Stimulated activated CD8-positive, alpha-beta memory T cell treated with anti-CD3 and anti-CD28 coated beads, Interleukin-12 subunit alpha, Interleukin-12 subunit beta, amount 100 ng/mL, for 1 hour (primary cell): ENCODE measurements at places on chromosomes 7 and 10.
A peak's percentile ranks its signal among the peaks of the same experiment; 100 is the strongest.

DNA sequence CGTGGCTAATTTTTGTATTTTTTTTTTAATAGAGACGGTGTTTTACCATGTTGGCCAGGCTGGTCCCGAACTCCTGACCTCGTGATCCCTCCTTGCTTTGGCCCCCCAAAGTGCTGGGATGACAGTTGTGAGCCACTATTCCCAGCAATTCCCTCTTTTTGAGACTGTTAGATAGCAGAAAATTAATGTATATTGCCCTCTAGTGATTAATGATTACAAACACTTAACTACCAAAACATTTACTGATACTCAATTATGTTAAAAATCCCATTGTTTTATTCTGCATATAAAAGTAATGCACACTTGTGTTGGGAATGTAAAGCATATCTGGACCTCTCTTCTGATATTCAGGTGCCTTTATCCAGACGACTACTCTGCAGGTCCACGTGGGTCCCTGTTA, 41.2 kb upstream of the COBL start:
- no peak for DNase-seq

GRCh38 chr7:46663025-46663424, 742.0 kb upstream of the IGFBP3 start:
- DNase-seq: no peak

DNA sequence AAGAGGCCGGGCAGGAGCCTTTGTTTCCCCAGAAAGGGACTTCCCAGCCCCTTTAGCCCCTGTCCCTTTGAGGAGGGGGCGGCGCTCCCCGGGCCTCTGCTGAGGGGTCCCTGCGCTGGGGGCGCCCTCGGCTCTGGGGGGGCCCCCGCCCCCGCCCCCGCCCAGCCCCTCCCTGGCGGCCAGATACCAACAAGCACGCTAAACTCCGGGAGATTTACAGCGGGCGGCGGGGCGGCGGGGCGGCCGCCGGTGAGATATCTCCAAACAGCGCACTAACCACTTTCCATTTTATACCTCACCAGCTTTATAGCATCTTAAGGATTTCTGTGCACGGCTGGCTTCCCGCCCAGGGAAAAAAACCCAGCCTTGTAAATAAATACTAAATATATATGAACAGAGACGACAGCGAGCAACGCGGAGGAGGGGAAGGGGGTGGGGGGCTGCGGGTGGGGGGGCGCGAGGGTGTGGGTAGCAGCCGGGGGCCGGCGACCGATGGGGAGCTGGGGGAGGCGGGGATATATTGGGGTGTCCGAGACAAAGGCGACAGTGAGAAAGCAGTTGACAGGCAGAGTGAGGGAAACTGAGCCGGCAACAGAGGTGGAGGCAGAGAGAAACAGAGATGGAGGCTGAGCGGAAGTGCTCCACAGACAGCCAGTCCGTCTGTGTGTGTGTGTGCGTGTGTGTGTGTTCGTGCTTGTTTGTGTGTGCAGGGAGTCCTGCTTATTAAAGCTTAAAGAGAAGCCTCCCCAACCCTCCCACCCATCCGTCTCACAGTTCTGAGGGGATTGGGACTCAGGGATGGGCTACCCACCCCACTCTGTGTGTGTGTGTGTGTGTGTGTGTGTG, 85.8 kb downstream of the HIF1AN start:
- DNase-seq: peak; percentile 7

GRCh38 chr7:24713039-24713793, 44.0 kb downstream of the GSDME start:
- DNase-seq: no peak

DNA sequence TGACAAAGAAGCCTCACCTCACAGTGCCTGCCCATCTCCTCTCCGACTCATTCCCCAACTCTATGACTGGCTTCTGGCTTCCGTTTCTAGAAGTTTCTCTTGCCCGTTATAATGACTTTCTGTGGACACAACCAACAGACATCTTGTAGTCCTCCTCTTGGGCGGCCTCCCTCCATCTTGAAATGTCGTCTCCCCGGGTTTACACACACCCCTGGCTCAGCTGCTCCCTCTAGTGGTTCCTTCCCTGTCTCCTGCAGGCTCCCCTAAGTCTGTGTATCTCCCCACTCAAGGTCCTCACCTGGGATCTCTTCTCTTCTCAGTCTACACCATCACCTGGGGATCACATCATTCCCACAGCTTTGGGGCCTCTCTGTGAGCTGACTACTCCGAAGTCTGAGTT, 123.4 kb upstream of the NEBL start:
- DNase-seq: no peak

GRCh38 chr7:133633055-133633454, 380.2 kb downstream of the EXOC4 start:
- DNase-seq: no peak

GRCh38 chr10:80318742-80319141, 29.3 kb upstream of the MAT1A start:
- DNase-seq: no peak

GRCh38 chr10:33377658-33378025, 43.2 kb upstream of the NRP1 start:
- no peak for DNase-seq

DNA sequence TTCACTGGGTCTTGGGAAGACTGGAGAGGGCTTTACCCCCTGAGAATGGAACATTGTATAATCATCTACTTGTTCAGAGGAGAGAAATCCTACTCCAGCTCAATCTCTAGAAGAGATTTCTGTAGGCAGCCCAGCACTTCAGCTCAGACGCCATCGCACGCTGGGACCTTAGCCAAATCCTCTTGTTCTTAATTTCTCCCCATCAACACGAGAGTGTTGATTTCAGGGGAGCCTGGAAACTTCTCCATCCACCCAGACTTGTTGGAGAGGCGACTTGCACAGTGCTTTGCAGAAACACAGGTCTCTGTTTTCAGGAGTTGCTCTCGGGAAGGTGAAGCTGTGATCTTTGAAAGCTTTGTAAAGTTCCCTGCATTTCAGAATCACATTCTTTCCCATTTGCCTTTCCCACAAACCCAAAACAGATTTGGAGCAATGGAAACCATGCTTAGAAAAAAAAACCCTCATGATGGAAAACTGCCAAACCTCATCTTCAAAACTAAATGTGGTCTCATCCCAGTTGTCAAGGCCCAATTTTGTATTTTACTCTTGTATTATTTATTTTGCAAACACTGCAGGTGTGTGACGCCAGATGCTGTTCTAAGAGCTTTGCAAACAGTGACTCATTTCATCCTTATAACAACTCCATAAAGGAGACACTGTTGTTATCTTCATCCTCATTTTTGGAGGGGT, 60.9 kb downstream of the CALML3 start:
- DNase-seq: no peak

GRCh38 chr7:93030605-93031225, 87.1 kb downstream of the SAMD9 start:
- DNase-seq: no peak

- no peak for DNase-seq
Measured at GRCh38 chr10:19970717-19971116, 154.5 kb downstream of the PLXDC2 start.
